ENCODE measurements at places on chromosomes 12 and 14.
A peak's percentile ranks its signal among the peaks of the same experiment; 100 is the strongest.

GRCh38 chr12:119176267-119177055, 2.3 kb upstream of the HSPB8 start:
- no peak for DNase-seq

GRCh38 chr14:23551266-23552028, at the start of gene ZFHX2:
Gene ZFHX2 (minus strand): TSS chr14:23551765. CDS start chr14:23535325, 16,440 bp downstream.
- peak; percentile 77 for DNase-seq

DNA sequence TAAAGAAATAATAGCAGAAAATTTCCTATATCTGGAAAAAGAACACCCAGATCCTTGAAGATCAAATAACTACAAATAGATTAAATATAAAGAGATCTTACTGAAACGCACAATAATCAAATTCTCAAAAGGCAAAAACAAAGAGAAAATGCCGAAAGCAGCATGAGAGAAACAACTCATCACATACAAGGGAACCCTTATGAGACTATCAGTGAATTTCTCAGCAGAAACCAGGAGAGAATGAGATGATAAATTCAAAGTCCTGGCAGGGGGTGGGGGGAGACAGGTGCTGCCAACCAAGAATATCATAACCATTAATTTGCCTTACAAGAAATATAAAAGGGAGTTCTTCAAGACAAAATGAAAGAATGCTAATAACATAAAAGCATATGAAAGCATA, 73.7 kb downstream of the CEP128 start:
- DNase-seq = no peak

GRCh38 chr12:16955083-16955657, 349.2 kb upstream of the LMO3 start:
- DNase-seq = no peak

- DNase-seq = no peak
Observed at GRCh38 chr12:42365486-42365885, 39.5 kb downstream of the PPHLN1 start.

DNA sequence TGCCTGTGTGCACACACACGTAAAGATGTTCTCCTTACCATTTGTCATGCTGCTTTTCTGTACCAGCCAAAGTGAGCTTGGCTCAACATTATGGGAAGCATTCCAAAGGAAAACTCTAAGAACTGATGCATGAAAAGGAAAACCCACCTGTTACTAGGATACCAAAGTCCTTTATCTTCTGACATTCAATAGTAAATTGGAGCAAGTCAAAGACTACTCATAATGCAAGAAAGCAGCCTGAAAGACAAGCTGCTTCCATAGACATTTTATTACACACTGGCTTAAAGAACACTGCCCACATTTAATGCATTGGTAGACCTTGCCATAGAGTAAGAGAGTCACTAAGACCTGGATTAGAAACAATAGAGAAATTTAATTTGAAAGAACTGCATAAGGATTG, 159.0 kb downstream of the LRIG3 start:
- DNase-seq = no peak

DNA sequence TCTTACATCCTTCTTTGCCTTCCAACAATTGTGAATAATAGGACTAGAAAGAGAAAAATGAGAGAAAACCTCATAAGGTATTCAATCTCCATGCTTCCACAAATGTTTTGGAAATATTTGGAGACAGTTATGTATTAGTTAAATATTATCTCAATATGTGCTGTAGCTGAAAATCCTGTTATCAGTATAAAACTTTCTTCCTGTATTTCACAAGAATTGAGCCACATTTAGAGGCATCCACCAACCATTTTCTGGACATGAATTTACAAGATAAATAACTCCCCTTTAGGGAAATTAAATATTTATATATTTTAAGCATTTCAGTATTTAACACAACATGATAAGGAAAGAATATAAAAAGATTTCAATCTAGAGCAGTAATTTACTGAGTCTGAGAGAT, 200.3 kb downstream of the GPHN start:
- DNase-seq = no peak

DNA sequence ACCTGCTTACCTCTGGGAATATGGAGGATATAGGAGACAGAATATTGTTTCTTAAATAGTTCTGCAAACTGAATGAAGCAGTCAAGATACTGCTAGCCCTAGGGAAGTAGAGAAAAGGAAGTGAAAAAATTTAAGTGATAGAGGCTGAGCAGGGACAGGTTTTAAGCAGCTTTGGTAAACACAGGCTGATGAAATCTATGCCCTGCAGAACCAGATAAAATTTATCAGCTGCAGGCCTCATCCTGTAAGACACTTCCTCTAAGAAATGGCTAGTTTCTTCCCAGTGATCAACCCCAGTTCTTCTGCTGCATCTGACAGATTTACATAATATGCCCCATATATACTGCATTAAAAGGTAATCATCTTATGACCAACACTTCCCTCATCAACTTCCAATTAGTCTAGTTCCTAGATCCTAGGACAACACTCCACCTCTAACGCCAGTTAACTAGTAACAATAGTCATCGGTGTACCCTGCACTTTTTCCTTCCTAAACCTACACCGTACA, 1.3 kb upstream of the ESYT1 start:
- no peak for DNase-seq

GRCh38 chr12:55702861-55703260, 4.8 kb downstream of the ITGA7 start:
- DNase-seq = no peak

All from activated T-cell treated with anti-CD3 and anti-CD28 coated beads for 48 hours (primary cell).